ENCODE measurements at places on chromosomes 5 and 9.

GRCh38 chr5:36040651-36041536, 25.8 kb downstream of the UGT3A2 start:
- DNase-seq = no peak

- DNase-seq = no peak
These were observed 6.1 kb upstream of the PANK3 start for GRCh38 chr5:168585119-168585856.

GRCh38 chr5:143426437-143426991, 23.0 kb upstream of the NR3C1 start:
- no peak for DNase-seq

GRCh38 chr9:117763314-117763713, 59.1 kb downstream of the TLR4 start:
- no peak for DNase-seq

DNA sequence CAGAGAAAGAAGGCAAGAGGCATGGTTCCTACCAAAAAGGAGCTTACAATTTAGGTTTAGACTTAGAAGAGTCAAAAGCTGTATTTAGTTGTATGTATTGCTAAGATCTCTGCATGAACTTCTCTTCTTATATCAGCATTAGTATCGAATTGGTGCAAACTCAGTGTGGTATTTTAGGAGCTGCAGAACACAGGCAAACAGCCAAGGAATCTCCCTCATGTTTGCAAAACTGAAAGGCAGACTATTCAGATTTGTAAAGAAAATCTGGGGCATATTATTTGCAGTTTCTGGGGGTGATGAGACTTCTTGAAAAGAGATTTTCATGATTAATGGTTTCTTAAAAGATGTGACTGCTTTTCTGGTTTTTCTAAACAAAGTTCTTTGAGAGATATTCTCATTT, 252.7 kb downstream of the CEMIP2 start:
- no peak for DNase-seq

GRCh38 chr9:32524892-32525708, 896 bp downstream of the RIGI start:
- DNase-seq = peak; percentile 6

GRCh38 chr5:65440456-65440855, 41.3 kb downstream of the ADAMTS6 start:
- DNase-seq = no peak

DNA sequence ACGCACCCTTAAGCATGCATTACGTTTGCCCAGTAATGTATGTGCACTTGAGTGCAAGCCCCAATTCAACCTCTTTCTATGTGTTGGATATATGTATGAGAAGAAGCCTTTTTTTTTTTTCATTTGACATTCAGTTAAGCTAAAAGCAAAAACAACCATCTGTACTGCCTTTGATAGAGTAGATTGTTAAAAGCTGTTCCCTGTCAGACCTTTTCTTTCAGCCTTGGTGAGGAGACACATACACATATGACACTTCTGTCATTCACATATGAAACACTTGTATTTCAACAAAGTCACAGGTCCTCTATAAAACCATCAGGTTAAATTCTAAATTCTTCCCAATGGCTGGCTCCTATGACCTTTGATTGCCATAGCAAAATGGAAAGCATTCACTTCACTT, 40.2 kb upstream of the STARD4 start:
- no peak for DNase-seq

DNA sequence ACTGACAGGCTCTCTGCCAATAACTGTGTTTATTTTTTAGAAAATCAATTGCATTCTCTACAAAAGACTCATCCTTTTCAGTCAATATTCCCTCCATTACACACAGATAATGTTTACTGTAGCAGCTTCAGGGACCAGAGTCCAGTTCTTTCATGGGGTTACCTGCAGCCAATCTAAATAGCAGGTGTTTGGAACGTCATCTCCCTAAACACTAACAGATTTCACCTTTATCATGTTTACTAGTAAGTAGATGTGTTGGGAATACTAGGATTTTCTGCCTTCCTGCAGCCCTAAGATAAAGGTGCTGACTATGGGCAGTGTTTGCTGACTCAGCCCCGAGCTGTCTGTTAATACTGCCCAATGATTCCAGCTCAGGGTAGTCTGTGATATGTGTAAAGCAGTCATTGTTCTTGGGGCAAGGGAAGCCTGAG, 447.0 kb downstream of the KIF4B start:
- DNase-seq = no peak

- DNase-seq = no peak
These were observed 588.8 kb downstream of the BNC2 start for GRCh38 chr9:16281707-16282106.

GRCh38 chr5:125713109-125713805, 710.0 kb upstream of the GRAMD2B start:
- no peak for DNase-seq

- DNase-seq = peak; percentile 88
These were observed 346.9 kb upstream of the TLE4 start for GRCh38 chr9:79224672-79225433.

Measured in fibroblast of gingiva (primary cell).